ENCODE measurements at places on chromosomes 5 and 9.

DNA sequence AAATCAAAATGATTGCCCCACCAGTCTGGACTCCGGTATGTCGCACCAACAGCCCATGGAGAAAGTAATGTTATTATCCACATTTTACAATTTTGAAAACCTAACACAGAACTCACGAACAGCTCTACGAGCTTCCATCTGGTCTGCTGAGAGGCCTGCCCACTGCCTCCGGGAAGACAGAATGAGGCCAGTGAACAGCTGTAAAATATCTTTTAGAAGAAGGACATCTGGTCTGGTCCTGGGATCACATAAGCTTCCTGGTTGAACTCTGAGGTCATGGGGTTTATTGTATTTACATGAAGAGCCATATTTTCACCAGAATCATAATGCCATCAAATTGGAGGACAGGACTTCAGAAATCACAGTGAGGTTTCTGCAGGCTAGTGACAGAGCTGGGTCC lies 89.0 kb downstream of the FRMD3 start:
- DNase-seq = no peak

GRCh38 chr5:38714703-38715355 lies 131.0 kb upstream of the OSMR start:
- no peak for DNase-seq

GRCh38 chr5:85069659-85070640 lies 685.3 kb upstream of the EDIL3 start:
- DNase-seq = no peak

DNA sequence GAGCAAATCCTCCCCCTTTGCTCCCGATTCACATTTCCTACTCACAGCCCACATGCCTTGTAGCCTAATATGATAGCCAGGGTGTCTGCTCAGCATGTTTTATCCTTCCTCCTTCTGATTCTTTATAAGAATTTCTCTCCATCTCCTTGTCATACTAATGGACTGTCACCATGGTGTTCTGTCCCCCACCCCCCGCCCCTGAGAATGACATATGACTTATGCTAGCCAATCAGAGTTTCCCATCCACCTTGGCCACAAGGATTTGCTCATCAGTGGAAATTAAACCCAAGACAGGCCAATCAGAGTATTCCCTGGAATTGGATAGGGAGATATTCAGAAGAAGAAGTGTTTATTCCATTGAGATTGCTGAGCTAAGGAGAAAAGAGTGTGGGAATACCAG lies 16.0 kb downstream of the ABLIM3 start:
- DNase-seq = no peak

DNA sequence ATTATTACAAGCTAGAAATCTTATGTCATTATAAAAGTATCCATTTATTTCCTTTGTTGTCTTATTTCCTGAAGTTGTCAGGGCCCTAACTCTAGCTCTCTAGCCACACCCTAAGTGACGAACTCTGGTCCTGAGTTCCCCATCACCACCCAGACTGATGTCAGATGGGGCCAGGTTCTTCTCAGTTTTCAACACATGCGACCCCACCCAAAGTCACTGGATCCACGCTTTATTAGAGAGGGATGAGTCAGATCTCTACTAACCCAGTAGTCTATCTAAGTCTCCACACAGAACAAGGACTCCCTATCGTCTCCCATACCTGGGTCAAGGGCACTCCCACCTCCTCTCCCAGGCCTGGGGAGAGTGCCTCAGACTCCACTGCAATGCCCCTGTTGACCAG lies 6.8 kb upstream of the FEM1C start:
- DNase-seq = no peak

DNA sequence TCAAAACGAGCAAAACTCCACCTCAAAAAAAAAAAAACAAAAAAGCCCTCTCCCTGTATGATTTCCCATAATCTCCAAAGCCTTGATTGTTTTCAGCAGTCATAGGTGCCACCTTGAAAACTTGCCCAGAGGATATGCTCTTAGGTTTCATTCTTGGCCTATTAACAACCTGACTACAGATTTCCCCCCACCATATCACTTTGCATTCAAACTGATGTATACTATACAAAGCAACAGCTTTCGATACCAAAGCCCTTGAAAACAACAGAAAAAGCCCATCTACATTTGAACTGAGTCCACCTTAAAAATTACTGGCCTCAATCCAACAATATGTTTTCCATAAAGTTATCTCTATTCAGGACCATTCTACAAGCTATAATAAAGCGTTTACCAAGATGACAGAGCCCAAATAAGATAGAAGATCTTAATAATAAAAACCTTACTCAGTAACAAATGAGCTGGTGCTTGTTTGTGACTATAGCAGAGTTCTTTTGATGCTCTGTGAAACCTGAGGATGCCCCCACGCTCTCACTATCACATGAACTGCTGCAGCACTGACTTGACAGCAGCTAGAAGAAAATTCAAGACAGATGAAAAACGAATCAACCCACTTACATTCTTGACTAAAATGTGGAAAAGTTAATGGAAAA lies 44.4 kb downstream of the FNBP1 start:
- no peak for DNase-seq

DNA sequence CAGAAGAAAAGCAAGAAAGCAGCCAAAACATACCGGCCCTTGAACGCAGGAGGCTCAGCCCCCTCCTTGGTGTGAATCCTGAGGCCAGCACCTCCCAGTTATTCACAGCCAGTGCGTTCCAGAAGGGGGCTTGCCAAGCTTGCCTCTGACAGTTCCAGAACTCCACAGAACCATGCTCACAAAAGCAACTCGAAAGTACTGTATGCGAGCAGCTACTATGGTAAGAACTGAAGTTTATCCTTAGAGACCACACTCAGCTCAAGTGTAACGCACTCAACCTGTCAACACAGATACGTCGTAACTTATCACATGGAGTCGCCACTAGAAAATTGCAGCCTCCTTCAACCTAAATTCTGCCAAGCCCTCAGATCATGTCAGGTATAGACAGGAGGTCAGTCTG lies 1.4 kb downstream of the UBAC1 start:
- no peak for DNase-seq

DNA sequence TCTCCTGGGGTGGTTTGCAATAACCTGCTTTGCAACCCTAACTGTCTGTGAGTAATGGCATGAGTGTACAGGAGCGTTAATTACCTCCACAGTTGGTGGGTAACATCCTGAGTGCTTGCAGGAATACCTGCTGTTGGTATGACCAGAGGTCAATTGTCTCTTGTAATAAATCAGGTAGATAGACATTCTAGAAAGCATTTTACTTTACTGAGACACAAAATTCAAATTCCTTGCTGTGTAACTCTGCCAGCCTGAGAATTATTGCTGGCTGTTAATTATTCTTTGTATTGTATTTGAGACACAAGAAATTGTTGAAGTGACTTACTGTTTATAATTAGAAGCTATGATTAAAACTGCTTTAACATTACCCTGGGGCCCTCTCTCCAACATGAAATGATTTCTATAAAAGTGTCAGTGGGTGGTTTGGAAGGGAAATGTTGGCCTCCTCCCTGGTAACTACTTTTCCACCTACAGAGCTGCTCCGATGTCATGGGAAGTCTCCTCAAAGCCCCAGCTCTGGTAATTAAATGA lies 150.8 kb upstream of the ADCY2 start:
- DNase-seq = no peak

GRCh38 chr9:110921705-110922104 lies 116.6 kb downstream of the LPAR1 start:
- DNase-seq = no peak

DNA sequence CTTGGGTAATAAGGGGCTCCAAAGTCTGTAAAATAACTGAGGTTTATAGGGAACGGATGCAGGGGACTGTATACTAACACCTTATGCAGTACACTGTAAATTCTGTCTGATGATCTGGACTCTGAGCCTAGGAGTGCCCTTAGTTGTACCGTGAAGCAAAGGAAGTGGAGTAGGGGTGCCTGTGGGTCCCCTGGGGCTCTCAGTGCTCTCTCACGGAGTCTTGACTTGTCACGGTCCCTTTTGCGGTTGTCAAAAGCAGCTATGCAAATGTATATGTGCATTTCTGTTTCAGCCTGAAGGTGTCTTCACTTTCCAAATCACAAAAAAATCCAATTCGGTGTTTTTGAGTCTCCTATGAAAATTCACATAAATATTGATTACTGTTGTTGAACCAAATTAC lies 17.8 kb downstream of the DMRT1 start:
- no peak for DNase-seq

Measured in endothelial cell (in vitro differentiated cells).